Activated T-helper 17 cell treated with anti-CD3 and anti-CD28 coated beads, Interleukin-2, amount 50 U/mL, for 72 hours (primary cell): ENCODE measurements at places on chromosomes 5 and 9. TPM values are rescaled to one million over a fixed set of nuclear protein-coding genes. Genes with fewer than 3 reads are reported as not detected.
A peak's percentile ranks its signal among the peaks of the same experiment; 100 is the strongest.

GRCh38 chr9:77605449-77606220 lies 42.5 kb downstream of the GNA14 start:
- no peak for ATAC-seq

Gene LIFR
- total RNA-seq, result 0.35 TPM

GRCh38 chr5:81751836-81752643 lies 1.1 kb upstream of the SSBP2 start:
- ATAC-seq, result no peak

Gene FABP6
- not detected for total RNA-seq

GRCh38 chr9:5650356-5651105 lies 21.6 kb downstream of the RIC1 start:
- ATAC-seq, result no peak

Gene PTGES2
- 15.3 TPM for total RNA-seq

DNA sequence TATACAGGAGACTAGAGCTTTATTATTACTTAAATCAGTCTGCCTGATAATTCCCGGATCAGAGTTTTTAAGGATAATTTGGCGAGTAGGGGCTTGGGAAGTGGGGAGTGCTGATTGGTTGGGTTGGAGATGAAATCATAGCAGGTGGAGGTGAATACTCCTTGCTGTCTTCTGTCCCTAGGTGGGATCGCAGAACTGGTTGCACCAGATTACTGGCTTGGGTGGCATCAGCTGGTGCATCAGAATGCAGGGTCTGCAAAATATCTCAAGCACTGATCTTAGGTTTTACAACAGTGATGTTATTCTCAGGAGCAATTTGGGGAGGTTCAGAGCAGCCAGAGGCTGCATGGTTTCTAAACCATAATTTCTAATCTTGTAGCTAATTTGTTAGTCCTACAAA lies 68.1 kb downstream of the KIF4B start:
- ATAC-seq, result no peak

Gene GCNT4
- 0.91 TPM for total RNA-seq

Gene SEMA5A
- not detected for total RNA-seq

GRCh38 chr5:149747833-149748366 lies 17.8 kb downstream of the PPARGC1B start:
- no peak for ATAC-seq

Gene RELL2
- total RNA-seq, result 16.5 TPM

- no peak for ATAC-seq
Measured at GRCh38 chr5:169721771-169722170, 84.7 kb downstream of the DOCK2 start.

GRCh38 chr5:83076742-83077661 lies at the start of the genes TMEM167A and XRCC4:
TSS of gene TMEM167A (minus strand) at chr5:83077394. CDS start at chr5:83077323, 71 bp downstream.
TSS of gene XRCC4 (plus strand) at chr5:83077547. CDS start at chr5:83104920, 27,373 bp downstream.
- ATAC-seq, result peak; percentile 100

DNA sequence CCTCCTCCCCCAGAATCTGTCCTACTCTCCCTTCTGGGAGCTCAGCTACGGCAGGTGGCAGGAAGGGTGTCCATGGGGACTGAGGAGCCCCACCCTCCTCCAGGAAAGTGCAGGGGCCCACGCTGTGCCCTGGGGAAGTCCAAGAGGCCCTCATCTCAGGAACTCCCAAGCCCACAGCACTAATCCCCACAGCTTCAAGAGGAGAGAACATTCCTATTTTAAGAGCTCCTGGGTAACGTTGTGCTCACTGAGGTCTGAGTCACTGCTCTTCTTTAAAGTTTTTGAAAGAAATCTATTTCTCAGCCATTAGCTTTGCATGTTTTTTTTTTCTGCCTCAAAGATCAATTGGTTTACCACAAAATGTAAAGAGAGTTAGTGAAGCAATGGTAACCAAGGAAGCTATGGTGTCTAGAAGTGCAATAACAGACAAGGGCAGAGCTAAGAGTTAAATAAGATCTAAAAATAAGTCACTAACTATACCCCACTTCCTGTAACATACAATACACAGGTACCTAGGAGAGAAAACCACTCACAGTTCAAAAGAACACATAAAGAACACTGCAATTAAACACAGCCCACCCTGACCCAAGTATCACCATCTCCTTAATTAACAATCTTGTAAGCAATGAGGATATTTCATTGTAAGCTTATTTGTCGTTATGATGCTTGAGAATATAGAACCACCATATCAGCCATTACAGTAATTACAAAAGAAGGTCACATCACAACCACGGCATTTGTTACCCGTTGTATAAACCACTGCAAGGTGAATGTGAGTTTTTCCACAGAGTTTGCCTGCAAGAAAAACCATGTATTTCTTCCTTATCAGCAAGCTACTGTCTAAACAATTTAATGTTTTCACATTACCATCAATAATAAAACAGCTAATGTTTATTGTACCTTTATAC lies 382.3 kb upstream of the SLC30A5 start:
- peak; percentile 76 for ATAC-seq

- ATAC-seq, result no peak
Measured at GRCh38 chr9:93874242-93874641, 80.9 kb downstream of the BARX1 start.

DNA sequence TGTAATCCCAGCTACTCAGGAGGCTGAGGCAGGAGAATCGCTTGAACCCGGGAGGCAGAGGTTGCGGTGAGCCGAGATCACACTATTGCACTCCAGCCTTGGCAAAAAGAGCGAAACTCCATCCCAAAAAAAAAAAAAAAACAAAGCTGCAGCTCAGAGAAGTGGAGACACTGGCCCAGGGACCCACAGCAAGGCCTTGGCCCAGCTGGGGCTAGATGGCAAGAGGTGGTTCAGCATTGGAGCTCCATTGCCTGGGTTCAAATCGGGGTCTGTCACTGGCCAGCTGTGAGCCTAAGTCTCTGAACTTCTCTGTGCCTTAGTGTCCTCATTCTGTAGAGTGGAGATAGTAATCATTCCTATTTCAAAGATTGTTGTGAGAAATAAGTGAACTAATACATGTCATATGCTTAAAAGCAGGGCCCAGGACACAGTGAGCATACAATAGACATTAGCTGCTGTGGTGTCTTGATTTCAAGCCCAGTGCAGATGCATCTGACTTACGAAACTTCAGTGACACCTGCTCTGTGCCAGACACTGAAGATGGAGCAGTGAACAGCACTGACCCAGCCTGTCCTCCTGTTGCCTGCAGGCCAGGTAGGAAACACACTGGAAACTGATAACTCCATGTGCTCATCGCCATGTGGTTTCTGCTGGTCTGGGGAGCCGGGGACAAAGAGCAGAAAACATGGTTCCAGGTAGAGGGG lies 127.7 kb downstream of the C9orf50 start:
- ATAC-seq, result no peak

- ATAC-seq, result no peak
Measured at GRCh38 chr9:132230605-132231004, 68.7 kb downstream of the NTNG2 start.

Gene SPATA31E1
- not detected for total RNA-seq

Gene PCDHGA4
- total RNA-seq, result 0.32 TPM

GRCh38 chr9:121772600-121773285 lies 121.3 kb downstream of the DAB2IP start:
- ATAC-seq, result no peak

Gene JADE2
- total RNA-seq, result 75.3 TPM

Gene LCN9
- total RNA-seq, result not detected

- ATAC-seq, result peak; percentile 92
Measured at GRCh38 chr9:129413537-129414376, 207.1 kb downstream of the C9orf50 start.

DNA sequence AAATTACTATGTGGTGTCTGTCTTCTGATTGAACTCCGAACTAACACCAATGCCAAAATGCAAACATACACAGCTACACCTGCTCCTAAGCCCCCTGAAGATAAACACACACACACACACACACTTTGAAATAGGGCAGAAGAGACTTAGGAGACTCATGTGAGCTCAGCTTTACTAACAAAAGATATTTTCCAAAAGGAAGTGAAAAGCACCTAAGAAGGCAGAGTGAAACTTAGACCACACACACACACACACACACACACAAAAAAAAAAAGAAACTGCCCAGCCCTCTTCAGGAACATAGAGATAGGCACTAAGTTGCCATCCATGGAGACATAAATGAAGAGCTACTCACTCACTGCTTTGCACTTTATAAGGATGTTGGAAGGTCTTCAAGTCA lies 45.2 kb upstream of the APC start:
- no peak for ATAC-seq

Gene TAS2R1
- total RNA-seq, result not detected

- ATAC-seq, result no peak
Measured at GRCh38 chr5:160134332-160134731, 15.1 kb upstream of the PWWP2A start.

DNA sequence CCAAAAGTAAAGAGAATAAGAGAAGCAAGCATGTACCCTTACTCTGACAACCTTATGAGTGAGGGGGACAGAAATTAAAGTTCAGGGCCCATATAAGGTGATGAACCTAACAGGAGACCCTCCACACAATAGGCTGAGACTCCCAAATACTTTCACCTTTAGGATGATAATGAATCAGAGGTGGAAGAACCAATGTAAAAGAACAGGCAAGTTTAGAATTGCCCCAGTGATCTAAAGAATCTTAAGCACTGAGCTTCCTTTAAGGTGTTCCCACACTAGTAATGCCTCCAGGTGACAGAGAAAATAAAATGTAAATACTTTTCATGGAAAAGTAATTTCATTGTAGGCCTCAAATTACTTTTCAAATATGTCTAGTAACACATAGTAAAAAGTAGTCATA lies 8.2 kb upstream of the FAM151B start:
- no peak for ATAC-seq

DNA sequence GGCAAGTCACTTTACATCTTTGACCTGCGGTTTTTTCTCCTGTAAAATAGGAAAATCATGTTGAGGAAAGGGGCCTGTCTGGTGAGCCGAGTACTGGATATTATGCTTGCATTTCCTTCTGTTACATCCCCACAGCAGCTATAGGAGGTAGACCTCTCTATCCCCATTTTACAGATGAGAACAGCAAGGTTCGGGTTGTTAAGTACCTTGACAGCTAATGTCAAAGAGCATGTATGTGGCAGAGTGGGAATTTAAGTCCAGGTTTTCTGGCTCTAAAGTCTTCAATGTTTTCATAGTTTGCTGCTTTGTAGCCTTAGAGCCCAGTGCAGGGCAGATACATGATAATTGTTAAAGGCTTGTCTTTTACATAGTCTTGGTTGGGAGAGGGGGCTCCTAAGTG lies 2.8 kb downstream of the TMEM268 start:
- no peak for ATAC-seq

DNA sequence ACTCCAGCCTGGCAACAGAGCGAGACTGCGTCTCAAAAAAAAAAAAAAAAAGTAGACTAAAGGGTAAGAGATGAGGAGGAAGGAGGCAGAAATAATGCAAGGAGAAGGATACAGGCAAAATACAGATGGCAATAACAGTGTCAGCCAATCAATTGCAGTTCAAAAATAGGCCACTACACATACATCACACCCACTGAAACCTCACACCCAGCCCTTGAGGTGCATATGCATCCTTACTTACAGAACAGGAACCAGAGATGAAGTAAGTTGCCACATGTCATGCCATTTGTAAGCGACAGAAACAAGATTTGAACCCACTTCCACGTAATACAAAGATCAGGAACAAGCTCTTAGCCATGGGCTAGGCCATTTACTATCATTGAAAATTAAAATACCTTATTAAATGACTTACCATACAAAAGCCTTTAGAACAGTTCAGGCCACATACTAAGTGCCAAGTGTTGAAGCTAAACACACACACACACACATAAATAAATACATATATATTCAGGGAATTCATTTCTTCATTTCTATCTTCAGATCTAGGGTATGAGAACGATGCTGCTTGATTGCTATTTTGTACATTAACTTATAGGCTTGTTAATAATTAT lies 98.4 kb downstream of the FNBP1 start:
- peak; percentile 91 for ATAC-seq

Gene GGTA1
- not detected for total RNA-seq

Gene SEPTIN8
- total RNA-seq, result 14.7 TPM

Gene THOC3
- 122 TPM for total RNA-seq

DNA sequence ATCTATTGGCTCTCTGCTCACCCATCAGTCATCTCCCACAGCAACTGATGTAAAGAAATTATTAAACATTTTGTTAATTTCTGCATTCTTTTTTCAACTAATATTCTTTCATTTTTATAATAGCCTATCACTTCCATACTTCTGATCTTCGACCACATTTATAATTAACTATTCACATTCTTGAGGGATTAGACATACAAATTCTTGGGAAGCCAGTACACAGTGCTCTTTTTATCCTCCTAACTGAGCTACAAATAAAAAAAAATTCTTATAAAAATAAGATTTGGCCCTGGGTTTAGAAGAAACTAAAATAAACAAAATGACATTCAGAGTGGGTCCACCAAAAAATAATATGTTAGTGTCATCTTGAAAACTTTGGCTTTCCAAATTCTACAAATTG lies 103.7 kb upstream of the ITGA1 start:
- no peak for ATAC-seq

DNA sequence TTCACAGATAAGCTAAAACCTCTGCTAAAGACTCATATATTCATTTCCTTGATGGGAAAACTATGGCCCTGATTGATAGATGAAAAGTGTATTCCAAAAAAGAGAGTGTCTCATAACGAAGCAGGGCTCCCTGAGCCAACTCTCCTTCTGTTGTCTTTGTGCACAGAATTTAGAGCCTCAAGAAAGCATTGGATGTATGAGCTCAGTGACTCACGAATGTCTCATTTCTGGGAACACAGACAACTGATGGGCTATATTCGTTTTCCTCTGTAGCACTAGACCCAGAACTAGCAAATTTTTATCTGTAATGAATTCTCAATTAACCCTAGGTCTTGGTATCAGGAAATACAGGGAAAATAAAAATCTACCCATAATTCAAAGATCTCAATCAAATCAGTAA lies 88.4 kb downstream of the LMNB1 start:
- no peak for ATAC-seq

- ATAC-seq, result no peak
Measured at GRCh38 chr9:123263227-123263626, 5.2 kb downstream of the STRBP start.

Gene FRMD3
- 0.82 TPM for total RNA-seq

- peak; percentile 89 for ATAC-seq
Measured at GRCh38 chr9:14958989-14959388, 48.8 kb upstream of the FREM1 start.

DNA sequence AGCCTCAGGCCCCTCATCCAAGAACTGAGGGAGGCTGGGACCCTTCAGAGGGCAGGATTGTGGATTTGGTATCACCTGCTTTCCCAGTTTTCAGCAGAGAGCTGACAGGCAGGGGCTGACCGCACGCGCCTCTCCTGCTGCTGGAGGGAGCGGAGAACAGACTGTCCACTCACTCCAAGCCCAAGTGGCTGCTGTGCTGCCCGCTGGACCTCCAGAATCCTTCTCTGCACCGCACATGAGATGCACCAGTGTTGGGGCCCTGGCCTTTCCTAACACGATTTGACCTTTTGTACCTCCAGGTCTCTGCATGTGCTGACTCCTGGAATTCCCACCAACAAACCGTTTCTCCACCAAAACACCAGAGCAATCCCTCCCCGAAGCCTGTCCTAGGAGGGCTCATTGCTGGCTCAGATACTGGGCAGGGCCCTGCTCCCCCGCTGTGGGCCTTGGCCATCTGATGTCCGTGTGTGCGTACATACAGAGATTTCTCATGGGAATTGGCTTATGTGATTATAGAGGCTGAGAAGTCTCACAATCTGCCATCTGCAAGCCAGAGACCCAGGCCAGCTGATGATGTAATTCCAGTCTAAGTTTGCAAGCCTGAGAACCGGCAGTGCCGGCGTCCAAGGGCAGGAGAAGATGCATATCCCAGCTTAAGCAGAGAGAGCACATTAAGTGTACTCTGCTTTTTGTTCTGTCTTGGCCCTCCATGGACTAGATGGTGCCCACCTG lies 141.7 kb downstream of the GADD45G start:
- no peak for ATAC-seq

GRCh38 chr5:133612249-133612860 lies at the start of gene FSTL4:
TSS of gene FSTL4 (minus strand) at chr5:133612541.
- peak; percentile 73 for ATAC-seq
